MG63 (cell line): ENCODE measurements at places on chromosomes 11 and 22.

- no peak for DNase-seq
These were observed 196.0 kb downstream of the TENM4 start for GRCh38 chr11:79244798-79245197.

- DNase-seq: no peak
These were observed 34.7 kb downstream of the ALX4 start for GRCh38 chr11:44275241-44275640.

GRCh38 chr11:128802358-128802981, 64.6 kb downstream of the KCNJ1 start:
- peak; percentile 4 for DNase-seq

GRCh38 chr11:45382133-45382878, 96.2 kb upstream of the SYT13 start:
- peak; percentile 25 for DNase-seq

DNA sequence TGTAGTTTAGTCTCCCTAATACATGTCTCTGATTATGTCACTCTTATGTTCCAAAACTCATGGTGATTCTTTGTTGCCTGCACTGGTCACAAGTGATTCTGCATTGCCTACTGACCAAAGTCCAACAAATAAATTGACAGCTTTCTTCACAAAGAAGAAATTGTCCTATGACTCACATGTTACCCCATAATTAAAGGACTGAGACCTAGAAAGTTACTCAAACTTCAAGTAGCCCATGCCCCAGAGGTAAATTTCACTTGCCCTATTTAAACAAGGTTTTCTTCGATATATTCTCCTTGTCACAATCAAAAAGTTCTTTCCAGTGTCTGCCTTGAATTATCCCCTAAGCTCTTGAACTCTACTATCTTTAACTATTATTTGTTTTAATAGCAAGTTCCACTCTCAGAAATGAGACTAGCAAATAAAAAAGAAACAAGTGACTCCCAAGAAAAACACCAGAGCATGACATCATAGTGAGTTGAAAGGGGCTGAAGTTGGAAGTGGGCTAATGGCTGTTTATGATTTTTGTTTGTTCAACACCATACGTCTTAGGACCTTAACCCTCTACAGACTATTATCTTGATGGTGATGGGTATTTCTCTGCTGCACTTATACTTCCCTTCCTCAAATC, 94.5 kb upstream of the BLID start:
- no peak for DNase-seq

GRCh38 chr11:110022548-110022947, 70.6 kb upstream of the ZC3H12C start:
- DNase-seq: no peak

DNA sequence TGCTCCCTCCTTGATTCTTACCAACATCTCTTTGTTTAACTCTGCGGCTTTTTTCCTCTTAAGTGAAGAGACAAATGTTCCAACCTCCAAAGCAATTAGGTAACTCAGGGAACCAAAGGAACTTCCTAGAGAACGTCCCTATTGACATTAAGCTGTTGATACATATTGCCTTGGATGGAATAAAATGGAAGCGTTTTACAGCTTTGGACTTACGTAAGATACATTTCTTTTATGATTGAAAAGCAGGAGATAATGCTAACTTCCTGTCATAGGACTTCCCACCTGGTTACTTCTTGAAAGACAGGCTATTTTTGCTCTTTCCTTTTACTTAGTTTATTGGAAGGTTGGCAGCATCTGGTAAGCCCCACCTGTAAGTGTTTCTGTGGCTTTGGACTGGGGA, 245.7 kb upstream of the CTSC start:
- DNase-seq: no peak

DNA sequence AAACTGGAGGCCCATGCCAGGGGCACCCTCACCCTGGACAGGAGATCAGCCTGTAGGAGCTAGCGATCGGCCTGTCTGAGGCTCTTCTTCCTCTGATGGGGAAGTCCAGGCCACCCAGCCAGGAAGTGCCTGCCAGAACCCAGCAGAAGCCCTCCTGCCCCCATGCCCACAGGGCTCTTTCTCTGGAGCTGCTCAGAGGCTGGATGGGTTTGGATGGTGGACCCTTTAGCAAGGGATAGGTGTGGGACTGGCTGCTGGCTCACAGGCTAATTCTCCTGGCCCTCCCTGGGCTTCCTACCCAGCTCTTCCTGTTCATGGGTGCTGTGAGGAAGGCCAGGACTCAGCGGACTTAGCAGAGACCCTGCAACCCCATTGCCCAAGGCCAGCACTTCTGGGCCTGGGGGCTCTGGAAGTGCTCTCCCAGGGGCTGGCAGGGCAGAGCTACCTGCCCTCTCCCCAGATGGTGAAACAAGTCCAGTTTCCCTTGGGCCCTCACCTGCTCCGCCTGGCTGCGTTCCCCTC, 7.6 kb downstream of the FXYD2 start:
- no peak for DNase-seq

GRCh38 chr11:3797329-3798090, at the start of gene NUP98:
Gene NUP98 (minus strand): TSS chr11:3797554. CDS start chr11:3782117, 15,437 bp downstream.
- peak; percentile 98 for DNase-seq

DNA sequence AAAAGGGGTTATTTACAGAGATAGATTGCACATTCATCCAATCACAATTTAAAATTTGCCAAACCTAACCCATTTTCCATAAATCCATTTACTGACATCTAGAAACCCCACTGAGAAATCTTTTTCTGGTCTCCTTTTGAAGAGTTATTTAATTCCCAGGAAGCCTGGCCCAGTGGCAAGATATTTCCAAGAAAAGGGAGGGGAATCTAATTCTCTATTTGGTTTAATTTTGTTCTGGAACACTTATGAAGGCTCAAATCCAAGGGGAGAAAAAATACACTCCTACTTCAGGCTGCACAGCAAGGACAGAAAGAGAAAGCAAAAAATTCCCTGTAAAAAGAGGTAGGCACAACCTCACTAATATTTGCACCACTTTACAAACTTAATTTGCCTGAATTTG, 88.2 kb upstream of the LDLRAD3 start:
- no peak for DNase-seq

DNA sequence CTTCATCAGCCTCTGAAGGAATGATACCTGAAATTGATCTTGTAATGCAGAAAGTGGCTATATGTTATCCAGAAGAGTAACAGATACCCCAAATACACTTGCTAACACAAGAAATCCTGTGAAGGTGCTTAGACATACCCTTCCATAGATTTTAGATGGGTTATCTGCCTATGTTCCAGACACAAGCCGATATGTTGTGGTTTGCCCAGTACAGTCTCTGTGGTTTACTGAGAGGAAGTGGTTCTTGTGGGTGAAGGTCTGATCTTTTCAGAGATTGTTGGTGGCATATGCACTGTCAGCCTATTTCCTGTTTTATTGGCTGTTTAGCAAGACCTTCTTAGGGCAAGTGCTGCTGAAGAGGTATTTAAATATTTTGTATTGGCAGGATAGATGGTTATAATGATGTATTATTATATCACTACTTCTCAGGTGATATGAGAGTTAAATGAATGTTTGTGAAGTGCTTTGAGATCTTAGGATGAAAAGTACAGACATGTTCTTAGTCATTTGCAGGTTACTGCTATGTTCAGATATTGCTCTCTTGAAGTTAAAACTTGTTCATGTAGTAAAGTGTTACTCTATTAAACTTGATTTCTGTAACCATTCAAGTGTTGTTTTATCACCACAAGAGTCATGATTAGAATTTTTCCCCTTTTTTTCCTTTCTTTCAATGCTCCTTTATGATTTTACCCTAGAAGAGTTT, 8.2 kb downstream of the ARHGEF12 start:
- DNase-seq: no peak

- DNase-seq: peak; percentile 87
These were observed 4.5 kb upstream of the TP53I11 start for GRCh38 chr11:44955015-44955738.

DNA sequence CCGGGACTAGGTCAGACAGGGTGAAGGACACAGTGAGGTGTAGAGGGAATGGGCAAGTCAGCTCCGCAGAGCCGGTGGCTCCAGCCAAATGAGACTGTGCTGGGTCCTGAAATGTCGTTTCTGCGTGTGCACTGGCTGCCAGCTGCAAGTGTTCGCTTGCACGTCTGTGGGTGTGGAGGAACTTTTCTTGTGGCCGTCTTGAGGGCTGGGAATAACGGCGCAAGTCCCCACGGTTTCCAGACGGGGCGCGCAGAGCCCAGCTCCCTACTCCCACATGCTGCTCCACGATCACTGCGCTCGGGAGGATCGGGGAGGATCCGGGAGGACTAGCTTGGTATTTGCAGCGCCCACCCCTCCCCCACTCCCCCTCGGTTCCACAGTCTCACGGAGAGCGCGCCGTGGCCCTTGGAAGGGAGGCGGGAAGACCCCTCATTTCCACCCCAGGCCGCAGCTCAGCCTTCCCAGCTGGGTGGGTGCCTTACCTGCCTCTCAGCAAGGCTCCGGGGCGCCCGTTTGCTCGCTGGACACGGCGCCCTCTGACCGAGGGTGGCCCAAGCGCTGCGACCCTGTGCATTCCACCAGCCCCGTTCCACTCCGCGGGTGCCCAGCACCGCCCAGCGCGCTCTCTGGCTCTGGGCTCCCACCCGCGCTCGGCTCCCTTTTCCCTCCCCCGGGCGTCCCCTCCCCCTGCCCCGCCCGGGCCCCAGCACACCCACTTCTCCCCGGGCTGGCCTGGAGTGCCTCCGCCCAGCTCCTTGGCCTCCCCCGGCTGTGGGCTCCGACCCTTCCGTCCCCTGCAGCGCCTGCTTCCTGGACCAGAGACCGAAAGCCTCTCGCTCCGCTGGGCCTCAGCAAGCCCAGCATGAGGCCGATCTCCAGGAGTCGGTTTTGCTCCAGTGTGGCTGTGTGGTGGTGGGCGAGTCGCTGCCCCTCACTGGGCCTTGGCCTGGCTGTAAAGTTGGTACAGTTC, at the start of gene KCNE3:
KCNE3 (minus strand) TSS at position 634 of the 970 bp plus-strand sequence. CDS start 9,986 bp downstream, outside the sequence.
- DNase-seq: peak; percentile 60

DNA sequence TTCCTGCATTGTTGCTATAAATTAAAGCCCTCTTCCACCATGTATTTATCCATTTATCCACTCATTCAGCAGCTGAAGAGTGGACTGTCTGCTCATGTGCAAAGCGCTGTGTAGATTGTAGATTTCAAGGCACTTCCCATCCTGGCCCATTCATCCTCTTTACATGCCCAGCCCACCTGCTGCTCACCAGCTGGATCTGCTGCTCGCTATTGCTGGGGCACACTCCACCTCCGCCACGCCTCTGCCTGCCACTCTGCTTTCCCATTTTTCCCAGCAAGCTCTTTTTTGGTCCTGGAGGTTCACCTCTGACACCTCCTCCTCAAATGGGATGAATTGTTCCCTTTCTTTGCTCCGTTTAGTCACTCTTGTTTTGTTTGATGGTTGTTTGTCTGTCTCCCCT, 48.3 kb downstream of the CEP164 start:
- DNase-seq: no peak

GRCh38 chr11:109853156-109853776, 239.9 kb upstream of the ZC3H12C start:
- no peak for DNase-seq

- DNase-seq: no peak
These were observed 135.5 kb downstream of the NOX4 start for GRCh38 chr11:89355646-89356045.

DNA sequence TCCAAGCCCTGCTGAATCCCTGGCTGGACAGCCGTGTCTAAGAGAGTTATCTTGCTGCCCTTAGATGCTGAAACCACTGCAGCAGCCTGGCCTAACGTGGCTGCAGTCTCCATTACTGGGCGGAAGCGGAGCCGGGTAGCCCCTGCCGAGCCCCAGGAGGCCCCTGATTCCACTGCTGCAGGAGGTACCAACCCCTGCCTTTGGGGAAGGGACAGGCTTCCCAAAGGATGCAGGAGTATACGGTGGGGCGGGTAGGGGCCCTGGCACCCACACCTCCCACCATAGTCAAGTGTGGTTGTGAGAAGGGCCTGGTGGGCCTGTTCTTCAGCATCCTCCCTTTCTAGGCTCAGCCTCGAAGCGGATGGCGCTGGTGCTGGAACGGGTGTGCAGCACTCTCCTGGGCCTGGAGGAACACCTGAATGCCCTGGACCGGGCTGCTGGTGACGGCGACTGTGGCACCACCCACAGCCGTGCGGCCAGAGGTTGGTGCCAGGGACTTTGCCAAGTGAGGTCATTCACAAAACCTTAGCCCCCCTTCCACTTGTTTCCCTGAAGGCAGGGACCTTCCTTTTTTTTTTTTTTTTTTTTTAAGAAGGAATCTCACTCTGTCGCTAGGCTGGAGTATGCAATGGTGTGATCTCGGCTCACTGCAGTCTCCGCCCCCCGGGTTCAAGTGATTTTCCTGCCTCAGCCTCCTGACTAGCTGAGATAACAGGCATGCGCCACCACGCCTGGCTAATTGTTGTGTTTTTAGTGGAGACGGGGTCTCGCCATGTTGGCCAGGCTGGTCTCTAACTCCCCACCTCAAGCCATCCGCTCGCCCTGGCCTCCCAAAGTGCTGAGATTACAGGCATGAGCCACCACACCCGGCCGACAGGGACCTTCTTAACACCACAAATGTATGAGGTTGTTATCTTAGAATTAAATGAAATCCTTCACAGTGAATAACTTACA, 11.0 kb downstream of the TKFC start:
- no peak for DNase-seq

DNA sequence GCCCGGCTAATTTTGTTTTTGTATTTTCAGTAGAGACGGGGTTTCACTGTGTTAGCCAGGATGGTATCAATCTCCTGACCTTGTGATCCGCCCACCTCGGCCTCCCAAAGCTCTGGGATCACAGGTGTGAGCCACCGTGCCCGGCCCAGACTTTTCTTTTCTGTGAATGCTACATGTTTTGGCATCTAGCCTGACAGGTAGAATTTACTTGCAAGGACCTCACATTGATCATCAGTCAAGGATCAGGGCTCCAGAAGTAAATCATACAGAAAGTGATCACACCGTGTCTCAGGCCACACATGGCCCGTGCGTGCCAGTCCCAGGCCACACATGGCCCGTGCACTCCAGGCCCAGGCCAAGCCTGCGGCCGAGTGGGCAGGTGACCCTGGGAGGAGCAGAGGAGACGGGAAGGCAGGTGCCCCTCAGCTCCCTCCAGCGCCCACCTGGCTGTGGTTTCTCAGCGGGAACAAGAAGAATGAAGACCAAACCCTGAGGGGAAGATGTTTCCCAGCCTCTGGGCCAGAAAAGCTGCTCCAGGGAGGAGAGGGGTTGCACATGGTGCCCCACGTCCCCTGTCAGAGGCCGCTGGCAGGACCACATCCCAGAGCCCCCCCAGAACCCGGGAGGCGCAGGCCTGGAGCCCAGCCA, 76.2 kb downstream of the BRD1 start:
- no peak for DNase-seq

DNA sequence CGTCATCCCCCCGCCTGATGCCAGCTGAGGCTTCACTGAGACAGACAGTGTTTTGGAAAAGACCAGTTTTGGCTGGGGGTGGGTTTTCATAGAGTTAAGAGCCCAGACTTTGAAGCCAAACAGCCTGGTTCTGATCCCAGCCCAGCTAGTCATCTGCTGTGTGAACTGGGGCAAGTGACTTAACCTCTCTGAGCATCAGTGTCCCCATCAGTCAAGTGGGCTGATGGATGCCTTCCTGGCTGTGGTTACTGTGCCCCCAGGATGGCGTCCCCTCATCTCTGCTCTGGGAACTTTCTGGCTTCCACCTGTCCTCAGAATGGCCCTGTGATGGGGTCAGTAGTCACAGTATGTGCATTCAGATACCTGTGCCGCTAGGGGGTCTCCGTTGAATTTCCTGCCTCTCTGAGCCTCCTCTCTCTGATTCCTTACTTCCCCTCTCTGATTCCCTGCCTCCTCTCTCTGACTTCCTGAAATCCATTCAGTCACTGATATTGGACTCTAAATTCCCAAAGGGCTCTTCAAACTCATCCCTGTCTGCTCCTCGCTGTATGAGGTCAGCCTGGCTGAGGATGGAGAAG, 2.4 kb downstream of the RASD2 start:
- DNase-seq: no peak
